Adrenal gland (tissue), 19 donors: ENCODE measurements at places on chromosomes 4 and X.

GRCh38 chr4:125741825-125742452 is 427.2 kb downstream of the FAT4 start:
- DNase-seq: no peak

DNA sequence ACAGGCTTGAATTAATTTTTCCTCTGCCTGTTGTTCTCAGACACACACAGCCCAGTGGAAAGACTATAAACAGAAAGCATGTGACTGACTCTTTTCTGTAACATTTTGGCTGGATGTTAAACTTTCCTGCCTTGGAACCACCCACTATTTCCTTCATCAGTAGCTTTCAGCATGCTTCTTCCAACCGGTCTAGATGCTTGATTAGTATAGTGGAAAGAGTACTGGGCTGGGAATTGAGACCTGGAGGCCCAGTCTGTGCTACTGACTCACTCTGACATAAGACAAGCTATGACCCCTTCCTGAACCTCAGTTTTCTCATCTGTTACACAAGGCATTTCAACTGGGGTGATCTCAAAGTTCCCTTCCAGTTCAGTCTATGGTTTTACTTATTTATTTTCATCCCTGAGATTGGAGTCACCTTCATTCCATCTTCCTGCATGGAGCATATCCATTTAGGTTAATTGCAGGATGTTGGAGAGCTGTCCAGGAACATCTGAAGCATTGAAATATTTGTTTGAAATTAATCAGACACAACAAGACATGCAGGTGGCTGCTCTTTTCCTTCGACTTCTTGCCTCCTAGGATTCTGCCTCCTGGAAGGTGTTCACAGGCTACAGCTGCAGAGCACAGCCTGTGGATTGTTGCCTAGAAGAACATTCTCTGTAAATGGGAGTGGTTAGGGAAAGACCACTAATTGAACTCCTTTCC is 173.4 kb downstream of the RTL9 start:
- DNase-seq: no peak

DNA sequence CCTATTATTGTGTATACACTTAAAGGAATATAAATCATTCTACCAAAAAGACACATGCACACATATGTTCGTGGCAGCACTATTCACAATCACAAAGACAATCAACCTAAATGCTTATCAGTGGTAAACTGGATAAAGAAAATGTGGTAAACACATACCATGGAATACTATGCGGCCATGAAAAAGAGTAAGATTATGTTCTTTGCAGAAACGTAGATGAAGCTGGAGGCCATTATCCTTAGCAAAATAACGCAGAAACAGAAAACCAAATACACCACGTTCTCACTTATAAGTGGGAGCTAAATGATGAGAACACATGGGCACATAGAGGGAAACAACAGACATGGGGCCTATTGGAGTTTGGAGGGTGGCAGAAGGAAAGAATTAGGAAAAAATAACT is 593.2 kb downstream of the DMD start:
- DNase-seq: no peak

- DNase-seq: no peak
Observed at GRCh38 chr4:146638786-146639505, at the start of gene POU4F2. POU4F2 (plus strand) TSS chr4:146638893; CDS start chr4:146639141, 248 bp downstream.

DNA sequence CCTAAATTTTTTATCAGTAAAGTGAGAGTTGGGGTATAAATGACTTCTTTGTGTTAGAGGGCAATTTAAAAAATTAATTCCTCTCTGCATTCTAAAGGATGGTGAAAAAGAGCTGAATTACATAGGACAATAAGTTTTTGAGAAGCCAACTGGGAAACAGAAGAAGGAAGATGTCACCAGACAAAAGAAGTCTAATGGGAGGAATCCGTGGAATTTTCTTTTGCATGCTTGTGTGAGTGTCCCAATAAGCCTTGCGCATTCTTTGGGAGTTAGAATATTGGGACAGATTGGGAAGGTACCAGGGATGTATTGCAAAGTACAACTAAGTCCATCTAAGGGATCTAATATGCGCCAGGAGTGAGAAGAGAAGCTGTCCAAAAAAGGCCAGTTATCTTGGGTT is 35.1 kb upstream of the NR3C2 start:
- DNase-seq: no peak

- no peak for DNase-seq
Observed at GRCh38 chrX:134624046-134624430, 34.2 kb downstream of the PLAC1 start.

- no peak for DNase-seq
Observed at GRCh38 chr4:139599594-139600374, 43.8 kb upstream of the SETD7 start.

DNA sequence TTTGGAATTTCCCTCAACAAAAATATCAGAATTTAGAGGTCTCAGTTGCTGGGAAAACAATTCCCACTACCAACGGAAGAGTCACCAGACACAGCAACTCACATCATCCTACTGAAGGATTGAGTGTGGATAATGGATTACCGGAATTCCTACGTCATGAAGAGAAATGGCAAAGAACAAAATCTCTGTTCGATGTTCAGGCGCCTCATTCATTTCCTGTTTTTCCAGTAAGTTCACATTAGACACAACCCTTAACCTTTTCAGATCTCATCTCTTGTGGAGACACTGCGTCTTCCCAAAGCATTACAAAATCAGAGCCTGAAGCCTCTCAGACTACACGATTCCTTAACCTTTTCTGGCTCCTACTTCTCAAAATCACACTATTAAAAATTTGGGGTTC is 58.5 kb upstream of the CPEB2 start:
- DNase-seq: no peak

DNA sequence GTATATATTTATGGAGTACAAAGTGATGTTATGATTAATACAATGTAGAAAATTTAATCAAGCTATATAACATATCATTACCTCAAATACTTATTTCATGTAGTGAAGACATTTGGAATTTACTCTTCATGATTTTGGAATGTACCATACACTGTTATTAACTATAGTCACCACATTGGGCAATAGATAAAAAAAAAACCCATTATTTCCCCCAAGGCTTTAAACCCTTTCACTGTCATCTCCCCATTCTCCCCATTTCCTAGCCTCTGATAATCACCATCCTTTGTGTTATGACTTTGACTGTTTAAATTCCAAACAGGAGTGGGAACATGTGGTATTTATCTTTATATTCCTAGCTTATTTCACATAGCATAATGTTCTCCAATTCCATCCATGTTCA is 2189.1 kb upstream of the AGA start:
- DNase-seq: no peak

DNA sequence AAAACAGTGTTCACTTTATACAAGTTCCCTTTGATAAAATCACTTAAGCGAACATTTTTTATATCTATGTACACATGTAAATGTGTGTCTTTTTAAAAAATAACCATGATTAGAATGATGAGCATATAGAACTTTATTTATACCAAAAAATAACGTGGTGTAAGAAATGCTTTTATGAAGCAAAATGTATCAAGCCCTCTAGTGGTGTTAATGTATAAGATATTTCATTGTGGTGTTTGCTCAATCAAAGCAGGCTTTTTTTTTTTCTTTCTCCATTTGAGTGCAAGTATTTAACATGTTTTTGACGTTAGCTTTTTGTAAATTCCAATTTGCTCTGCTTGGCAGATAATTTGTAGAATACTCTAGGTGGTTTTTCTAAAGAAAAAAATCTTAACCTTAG is 2092.4 kb upstream of the TENM3 start:
- DNase-seq: no peak

DNA sequence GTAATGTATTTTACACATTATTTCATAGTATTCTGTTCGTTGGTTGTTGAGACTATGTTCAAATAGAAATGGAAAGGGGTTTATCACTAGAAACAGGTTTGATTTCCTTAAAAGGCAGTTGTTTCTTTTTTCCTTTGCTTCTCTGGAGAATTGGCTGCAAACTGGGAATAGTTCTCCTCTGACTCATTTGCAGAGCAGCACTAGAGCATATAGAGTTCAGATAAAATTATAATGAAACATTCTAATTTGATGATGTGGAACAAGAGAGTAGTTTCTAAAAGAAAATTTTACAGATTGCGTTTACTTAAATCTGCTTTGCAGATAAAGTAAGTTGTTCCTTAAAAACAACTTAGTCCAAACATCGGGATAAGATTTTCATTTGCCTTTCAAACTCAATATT is 29.7 kb downstream of the SYNPO2 start:
- DNase-seq: no peak
